Activated T-helper 17 cell treated with anti-CD3 and anti-CD28 coated beads, Interleukin-2, amount 50 U/mL, for 72 hours (primary cell): ENCODE measurements at places on chromosomes 2 and 18. TPM values are rescaled to one million over a fixed set of nuclear protein-coding genes. Genes with fewer than 3 reads are reported as not detected.

CERKL gene
- not detected for total RNA-seq

FAM228A gene
- 0.48 TPM for total RNA-seq

LHCGR gene
- not detected for total RNA-seq

CDH19 gene
- not detected for total RNA-seq

EVA1A gene
- not detected for total RNA-seq

CCDC74B gene
- total RNA-seq: 4.4 TPM

SERPINB10 gene
- not detected for total RNA-seq

HOXD9 gene
- total RNA-seq: not detected

NAT8 gene
- total RNA-seq: not detected

NT5C1B gene
- not detected for total RNA-seq

RNF181 gene
- 116 TPM for total RNA-seq

BMP10 gene
- total RNA-seq: not detected
